ENCODE measurements at places on chromosomes 5 and 9. TPM values are rescaled to one million over a fixed set of nuclear protein-coding genes. Genes with fewer than 3 reads are reported as not detected.

Gene UGT3A1
- 1.4 TPM for total RNA-seq

Gene ADRB2
- 42.4 TPM for total RNA-seq

Gene TIMD4
- 0.72 TPM for total RNA-seq

Gene TXNDC8
- not detected for total RNA-seq

Gene MEIKIN
- not detected for total RNA-seq

Gene ARSI
- 14.9 TPM for total RNA-seq

Gene TEX48
- total RNA-seq: not detected

Gene C5orf34
- 0.85 TPM for total RNA-seq

Gene ANKRD20A1
- not detected for total RNA-seq

Gene RANBP17
- total RNA-seq: 7.7 TPM

Gene TRIM36
- 1.3 TPM for total RNA-seq

Gene CDX1
- under 0.01 TPM for total RNA-seq

Gene SPINK7
- total RNA-seq: 4.3 TPM

Gene ZNF454
- total RNA-seq: 0.64 TPM

Gene SH3RF2
- total RNA-seq: 10.9 TPM

Gene IL5
- total RNA-seq: not detected

Gene BAAT
- 0.24 TPM for total RNA-seq

Gene AGXT2
- not detected for total RNA-seq

Gene BNC2
- total RNA-seq: under 0.01 TPM

Gene PNPLA7
- 0.24 TPM for total RNA-seq

Gene ORM2
- total RNA-seq: not detected

Gene SLIT3
- 1.3 TPM for total RNA-seq

Gene SMIM33
- total RNA-seq: not detected

Gene MAP1B
- total RNA-seq: 53.7 TPM

Gene PFN3
- total RNA-seq: not detected

Gene TXNDC15
- total RNA-seq: 54.5 TPM

Gene GPR107
- total RNA-seq: 21.1 TPM

Gene SEC61B
- 70.8 TPM for total RNA-seq

Gene RAPGEF6
- 14.0 TPM for total RNA-seq

Gene PCDHA4
- total RNA-seq: 1.2 TPM

Gene GAS1
- 1.5 TPM for total RNA-seq

Gene FNBP1
- total RNA-seq: 12.6 TPM

Data from tracheal epithelial cell (primary cell).